Occipital lobe (tissue), 3 donors: ENCODE measurements at places on chromosomes 3 and 15. TPM values are rescaled to one million over a fixed set of nuclear protein-coding genes. Genes with fewer than 3 reads are reported as not detected.

COX17 gene
- 16.8 TPM for total RNA-seq

SEMA3B gene
- total RNA-seq: 2.3 TPM

TRAK1 gene
- total RNA-seq: 46.3 TPM

DISP2 gene
- 9.2 TPM for total RNA-seq

COMMD4 gene
- total RNA-seq: 17.5 TPM

ACAA1 gene
- total RNA-seq: 26.2 TPM

BHLHE40 gene
- total RNA-seq: 6.6 TPM

C3orf20 gene
- total RNA-seq: 0.16 TPM

MAP6D1 gene
- total RNA-seq: 4.5 TPM

CNTN3 gene
- total RNA-seq: 16.2 TPM

ATP2B2 gene
- 79.5 TPM for total RNA-seq

DLEC1 gene
- 0.78 TPM for total RNA-seq

SPATA12 gene
- total RNA-seq: not detected

SAMMSON gene
- total RNA-seq: 0.47 TPM

SH3GL3 gene
- 186 TPM for total RNA-seq

ACKR2 gene
- total RNA-seq: 0.16 TPM

KIF9 gene
- 3.1 TPM for total RNA-seq

RASGRP1 gene
- 20.4 TPM for total RNA-seq

SAMD7 gene
- not detected for total RNA-seq

NLGN1 gene
- total RNA-seq: 126 TPM

ST3GAL6 gene
- total RNA-seq: 35.6 TPM

UROC1 gene
- total RNA-seq: not detected

FGF7 gene
- 0.31 TPM for total RNA-seq

SLC25A26 gene
- total RNA-seq: 39.0 TPM

RBPMS2 gene
- total RNA-seq: not detected

CSPG4 gene
- total RNA-seq: 5.5 TPM

TGM4 gene
- total RNA-seq: not detected

SHF gene
- 54.9 TPM for total RNA-seq

TMEM266 gene
- total RNA-seq: 4.7 TPM

CILP gene
- 0.31 TPM for total RNA-seq

COL7A1 gene
- 1.9 TPM for total RNA-seq

ABI3BP gene
- 7.8 TPM for total RNA-seq
